BJ (cell line): ENCODE measurements at places on chromosomes 11 and 22.

DNA sequence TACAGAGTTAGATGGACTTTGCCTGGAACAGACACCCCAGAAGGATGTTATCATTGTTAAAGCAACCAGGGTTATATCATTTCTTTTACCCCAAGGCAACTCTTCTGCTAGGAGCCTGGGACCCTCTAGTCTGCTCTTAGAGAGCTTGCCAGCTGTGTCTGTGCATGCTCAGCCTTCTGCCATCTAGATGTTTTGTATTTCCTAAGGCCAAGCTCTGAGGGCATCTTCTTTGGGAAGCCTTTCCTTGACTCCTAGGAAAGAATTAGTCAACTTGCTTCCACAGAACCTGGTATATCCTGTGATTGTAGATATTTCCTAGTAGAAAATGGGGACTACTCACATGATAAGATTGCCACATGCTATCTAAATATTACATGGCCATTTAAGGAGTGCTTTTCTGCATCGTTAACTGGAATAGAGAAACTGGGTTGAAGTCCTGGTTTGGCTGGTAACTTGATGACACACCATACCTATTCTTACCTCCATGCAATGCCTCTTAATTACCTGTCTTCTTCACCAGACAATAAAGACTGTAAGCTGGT, 87.6 kb downstream of the STIM1 start:
- no peak for DNase-seq

DNA sequence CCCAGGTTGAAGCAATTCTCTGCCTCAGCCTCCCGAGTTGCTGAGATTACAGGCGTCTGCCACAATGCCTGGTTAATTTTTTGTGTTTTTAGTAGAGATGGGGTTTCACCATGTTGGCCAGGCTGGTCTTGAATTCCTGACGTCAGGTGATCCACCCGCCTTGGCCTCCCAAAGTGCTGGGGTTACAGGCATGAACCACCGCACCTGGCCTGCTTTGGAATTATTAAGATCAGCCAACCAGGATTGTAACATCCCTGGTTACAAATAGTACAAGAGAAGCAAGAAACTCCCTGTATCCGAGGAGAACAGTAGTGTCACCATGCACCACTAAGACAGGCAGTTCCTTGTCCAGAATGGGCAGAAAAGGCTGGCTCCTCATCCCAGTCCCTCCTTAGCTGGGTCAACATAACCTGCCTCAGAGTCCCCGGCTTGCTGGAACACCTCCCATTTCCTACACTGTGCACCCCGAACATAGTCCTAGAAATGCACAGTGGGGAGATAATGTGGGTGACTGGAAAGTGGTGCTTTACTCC, 77.2 kb upstream of the INCENP start:
- no peak for DNase-seq

- DNase-seq = no peak
Measured at GRCh38 chr11:101553891-101554292, 29.9 kb downstream of the TRPC6 start.

GRCh38 chr11:12886508-12886907, 122.6 kb upstream of the RASSF10 start:
- no peak for DNase-seq

DNA sequence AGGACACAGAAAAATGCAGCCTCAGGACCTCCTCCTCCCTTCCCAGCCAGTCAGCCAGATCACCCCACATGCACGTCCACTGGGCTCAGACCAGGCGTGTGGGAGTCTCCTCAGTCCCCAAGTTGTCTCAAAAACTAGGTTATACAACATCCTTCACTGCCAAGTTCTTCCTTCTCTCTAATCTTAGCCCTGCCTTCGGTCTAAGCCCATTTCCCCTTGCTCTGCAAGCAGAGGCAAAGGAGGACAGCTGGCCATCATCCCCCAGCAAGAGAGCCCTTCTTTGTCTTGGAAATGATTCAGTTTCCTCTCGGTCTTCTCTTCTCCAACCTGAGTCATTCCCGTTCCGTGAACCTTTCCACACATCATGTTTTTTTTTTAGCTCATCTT, 14.0 kb upstream of the NRGN start:
- DNase-seq = no peak

DNA sequence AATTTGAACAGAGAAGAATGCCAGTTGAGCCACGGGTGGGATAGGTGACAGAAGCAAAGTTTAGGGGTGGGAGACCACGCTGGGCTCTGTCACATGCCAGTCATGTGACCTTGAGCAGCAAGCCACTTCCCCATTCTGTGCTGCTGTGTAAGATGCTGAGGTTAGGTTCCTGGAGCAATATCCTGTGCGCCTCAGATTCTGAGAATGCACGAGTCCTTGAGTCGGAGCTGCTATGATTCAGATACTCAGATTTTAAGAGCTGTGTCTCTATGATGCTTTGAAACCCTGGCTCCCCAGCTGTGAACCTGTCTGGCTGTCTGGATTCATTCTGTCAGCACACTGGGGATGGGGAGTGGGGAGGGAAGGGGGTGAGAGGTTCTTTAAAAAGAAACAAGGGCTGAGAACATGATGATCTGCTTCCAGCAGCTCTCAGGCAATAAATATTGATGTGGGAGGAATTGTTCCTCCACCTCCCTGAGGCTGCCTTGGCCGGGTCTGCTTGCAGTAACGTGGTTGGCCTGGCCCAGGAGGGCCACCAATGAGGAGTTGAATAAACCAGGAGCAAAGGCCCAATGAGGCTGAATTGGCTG, 24.0 kb downstream of the SLCO2B1 start:
- DNase-seq = no peak

- DNase-seq = no peak
Measured at GRCh38 chr22:44821741-44822475, 69.5 kb downstream of the ARHGAP8 start.
